Right cardiac atrium (tissue), 5 donors: ENCODE measurements at places on chromosomes 7 and 10. TPM values are rescaled to one million over a fixed set of nuclear protein-coding genes. Genes with fewer than 3 reads are reported as not detected.

- DNase-seq = no peak
Observed at GRCh38 chr7:84250452-84250851, 55.9 kb upstream of the SEMA3A start.

DNA sequence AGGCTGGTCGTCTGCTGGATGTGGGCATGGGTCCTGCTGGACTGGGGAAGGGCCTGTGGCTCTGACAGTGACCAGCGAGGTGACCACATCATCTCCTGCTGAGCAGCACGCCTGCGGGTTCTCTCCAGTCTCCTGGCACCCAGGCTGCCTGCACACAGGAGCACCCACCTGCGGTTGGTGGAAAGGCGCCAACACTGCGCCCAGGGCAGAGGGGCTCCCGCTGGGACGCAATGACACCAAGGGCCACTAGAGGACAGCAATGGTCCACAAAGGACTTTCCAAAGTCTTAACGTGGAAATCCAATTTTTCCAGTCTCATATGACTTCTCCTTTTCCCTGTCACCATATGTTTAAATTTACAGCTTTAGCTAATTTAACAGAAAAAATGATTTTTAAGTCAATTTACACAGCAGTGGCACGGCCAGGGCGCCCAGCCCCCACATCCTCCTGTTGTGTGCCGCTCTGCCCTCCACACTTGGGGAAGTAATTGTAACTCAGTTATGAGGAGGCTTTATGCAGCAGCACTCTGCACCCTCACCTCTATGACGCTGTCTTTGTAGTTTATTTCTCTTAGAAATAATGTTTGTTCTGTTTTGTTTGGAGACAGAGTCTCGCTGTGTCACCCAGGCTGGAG is 38.1 kb downstream of the CFAP46 start:
- no peak for DNase-seq

DNA sequence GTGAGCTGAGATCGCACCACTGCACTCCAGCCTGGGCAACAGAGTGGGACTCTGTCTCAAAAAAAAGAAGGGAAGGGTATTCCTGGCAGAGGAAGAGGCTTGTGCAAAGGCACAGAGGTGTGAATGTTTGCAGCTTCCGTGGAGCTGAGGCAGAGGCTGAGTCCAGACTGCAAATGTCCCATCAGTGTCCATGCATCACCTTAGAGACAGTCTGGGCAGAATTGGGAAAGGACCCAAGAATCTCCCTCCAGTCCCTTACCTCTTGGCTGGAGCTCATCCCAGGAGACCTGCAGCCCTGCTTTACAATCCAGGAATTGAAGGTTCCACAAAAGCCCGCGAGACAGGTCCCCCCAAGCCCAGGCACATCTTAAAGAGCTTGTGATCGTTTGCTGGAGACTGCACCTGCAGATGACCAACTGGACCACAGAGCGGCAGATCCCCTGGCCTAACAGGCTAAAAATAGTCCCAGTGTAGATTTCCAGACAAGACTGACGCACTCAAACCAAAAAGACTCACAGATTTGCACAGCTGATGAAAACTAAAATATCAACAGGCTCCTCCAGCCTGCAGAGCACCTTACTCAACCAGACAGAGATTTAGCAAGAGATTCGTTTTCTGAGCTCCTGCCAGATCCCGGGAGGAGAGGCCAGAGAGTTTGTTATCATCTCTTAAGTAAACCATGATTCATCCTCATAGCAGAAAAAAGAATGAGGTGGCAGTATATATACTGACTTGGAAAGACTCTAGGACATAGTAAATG is 22.9 kb upstream of the NANOS1 start:
- DNase-seq = no peak

The CALML5 gene
- total RNA-seq = not detected

DNA sequence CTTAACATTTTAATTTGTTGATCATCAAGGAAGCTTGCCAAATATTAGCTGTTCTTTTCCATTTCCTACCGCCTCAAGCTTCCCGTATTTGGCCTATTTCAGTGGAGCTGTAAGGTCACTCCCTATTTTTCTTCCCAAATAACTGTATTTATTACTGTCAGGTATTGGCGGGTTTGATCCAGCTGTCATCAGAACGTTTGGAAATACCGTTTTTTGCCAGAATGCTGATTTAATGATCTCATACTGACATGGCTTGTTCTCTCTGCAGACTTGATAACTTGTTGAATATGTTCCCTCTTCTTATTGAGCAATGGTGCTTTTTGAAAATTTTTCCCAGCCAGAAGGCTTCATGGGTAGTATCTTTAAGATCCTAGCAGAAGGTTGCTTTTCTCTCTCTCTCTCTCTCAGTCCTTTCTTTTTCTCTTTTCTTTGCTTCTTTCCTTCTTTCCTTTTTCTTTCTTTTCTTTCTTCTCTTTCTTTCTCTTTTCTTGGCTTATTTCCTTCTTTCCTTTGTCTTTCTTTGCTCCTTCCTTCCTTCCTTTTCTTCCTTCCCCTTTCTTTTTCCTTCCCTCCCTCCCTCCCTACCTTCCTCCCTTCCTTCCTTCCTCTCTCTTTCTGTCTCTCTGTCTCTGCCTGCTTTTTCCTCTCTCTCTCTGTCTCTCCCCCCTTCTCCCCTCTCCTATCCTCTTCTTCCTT is 42.1 kb downstream of the CUX1 start:
- DNase-seq = no peak

DNA sequence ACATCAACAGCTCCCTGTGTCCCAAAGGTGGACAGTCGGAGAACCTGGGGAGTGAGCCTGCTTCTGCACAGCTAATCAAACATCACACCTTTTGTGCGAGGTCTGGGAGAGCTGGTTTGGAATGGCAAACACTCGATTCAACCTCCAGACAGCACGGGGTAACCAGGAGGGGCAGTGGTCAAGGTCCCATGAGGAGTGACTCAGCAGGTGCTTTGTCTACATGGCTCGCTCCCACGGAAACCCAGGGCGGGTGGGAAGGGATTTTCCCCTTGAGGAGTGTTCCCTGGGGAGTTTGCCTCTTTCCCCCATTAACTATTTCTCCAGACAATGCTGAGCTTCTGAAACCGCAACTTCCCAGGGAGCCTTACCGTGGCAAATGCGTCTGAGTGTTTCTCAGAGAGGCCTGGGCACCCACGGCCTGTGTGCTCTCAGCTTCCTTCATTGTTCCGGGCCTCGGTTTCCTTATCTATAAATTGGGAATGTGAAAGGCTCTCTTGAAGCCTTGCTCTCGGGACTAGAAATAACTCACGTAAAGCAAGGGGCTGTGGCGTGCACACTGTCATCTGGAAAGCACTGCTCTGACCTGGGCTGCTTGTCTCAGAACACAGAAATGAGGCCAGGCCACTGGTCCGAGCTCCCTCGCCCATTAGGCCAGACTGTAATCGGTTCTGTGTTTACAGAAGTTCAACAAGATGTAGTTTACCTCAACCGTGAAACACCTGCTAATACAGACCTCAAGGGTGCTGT is 14.0 kb upstream of the GTPBP4 start:
- no peak for DNase-seq

GRCh38 chr7:112821345-112821744 is 31.2 kb upstream of the TMEM168 start:
- DNase-seq = no peak

The DENND2A gene
- total RNA-seq = 10.7 TPM

GRCh38 chr10:132294561-132295318 is 13.0 kb downstream of the STK32C start:
- no peak for DNase-seq

DNA sequence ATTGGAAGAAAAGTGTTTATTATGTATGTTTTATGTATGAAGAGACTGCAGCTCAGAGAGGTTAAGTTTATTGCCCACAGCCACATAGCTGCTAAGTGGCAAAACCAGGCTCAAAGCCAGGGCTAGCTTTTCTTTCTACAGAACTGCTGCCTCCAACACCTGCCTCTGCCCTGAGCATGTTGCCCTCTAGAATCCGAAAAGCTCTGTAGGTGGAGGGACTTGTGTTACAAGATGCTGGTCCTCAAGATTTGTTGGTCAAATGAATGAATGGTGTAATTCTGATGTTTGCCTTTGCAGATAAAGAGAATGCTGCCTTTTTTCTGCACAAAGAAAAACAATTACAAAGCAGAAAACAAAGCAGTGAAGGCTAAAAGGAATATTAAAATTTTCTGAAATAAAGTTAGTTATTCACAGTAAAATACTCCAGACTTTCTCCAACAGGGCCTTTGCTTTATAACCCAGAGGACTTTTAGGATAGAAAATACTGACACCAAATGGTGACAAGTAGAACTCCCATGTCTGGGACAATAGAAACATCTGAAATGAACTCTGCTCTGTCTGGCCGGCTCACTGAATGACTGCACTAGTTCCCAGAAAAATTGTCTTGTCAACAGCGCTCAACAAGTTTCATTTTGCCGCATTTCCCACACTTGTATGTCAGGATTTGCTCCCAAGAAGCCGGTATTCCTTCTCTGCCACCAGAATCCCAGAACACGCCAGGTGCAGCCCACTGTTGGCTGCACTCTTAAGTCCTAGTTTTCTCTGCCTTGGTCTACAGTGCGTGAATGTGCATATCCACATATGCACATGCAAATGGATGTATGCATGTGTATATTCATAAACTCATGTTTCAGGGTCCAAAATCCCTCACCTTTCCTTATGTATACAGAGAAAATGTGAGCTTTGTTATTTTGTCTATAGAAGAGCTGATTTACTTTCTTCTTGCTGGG is 11.0 kb upstream of the DNTT start:
- no peak for DNase-seq

DNA sequence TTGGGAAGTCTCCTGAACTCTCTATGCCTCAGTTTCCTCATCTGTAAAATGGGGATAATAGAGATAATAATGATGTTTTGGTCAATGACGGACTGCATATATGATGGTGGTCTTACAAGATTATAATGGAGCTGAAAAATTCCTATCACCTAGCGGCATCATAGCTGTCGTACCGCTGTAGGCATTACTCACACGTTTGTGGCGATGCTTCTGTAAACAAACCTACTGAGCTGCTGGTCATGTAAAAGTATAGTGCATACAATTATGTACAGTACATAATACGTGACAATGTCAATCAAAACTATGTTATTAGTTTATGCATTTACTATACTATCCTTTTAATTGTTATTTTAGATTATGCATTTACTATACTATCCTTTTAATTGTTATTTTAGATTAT is 339.1 kb upstream of the NPVF start:
- DNase-seq = no peak

- no peak for DNase-seq
Observed at GRCh38 chr7:120404042-120404441, 131.1 kb downstream of the KCND2 start.

DNA sequence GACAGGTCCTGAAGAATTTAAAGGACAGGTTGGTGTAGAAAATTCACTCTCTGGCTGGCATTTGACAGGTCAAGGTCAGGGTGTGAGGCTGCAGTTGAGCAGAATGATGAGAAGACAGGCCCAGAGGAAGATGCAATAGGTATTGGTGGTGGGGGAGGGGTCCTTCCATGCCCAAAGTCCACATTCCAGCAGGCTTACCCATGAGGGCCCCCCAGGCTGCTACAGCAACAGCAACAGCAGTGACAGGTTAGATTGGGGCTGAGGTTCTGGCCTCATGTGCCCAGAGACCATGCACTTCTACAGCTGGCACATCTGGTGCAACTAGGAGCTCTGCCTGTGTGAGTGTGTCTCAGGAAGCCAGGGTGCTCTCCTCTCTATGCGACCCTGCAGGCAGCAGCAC is 223.5 kb upstream of the GHITM start:
- no peak for DNase-seq

DNA sequence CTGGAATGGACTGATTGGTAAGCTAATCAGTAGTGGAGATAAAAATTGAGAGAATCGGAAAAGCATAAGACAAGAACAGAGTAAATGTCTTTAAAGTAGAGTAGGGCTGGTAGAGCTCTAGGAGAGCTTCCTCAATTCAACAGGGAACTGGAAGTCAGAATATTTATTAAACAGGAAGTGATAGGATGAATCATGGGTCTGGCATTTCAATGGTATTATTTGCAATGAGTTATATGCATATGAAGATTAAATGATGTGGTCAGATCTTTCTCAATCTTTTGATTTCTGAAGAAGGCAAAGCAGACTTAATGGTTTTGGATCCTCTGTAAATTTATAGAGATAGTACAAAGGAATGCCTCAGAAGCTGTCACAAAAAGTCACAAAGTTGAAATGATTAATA is 349.0 kb downstream of the HPSE2 start:
- no peak for DNase-seq

The ATP6V0E2 gene
- 113 TPM for total RNA-seq

- DNase-seq = no peak
Observed at GRCh38 chr7:111126987-111127386, 36.1 kb downstream of the LRRN3 start.

DNA sequence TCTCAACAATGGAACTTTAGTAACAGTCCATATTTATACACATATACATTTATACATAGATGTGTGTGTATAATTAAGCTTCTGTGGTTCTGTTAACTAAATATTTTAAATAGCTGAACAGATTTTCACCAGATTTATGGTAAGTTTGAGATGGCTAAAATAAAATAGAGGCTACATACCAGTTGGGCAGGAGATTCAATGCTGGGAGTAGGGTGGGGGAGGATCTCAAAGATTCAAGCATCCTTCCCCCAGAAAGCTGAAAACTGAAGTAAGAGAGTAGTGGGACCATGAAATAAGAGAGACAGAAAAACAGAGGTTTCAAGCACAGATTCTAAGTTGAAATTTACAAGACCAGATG is 14.0 kb downstream of the LRRC17 start:
- no peak for DNase-seq

- DNase-seq = no peak
Observed at GRCh38 chr7:108308903-108309302, 147.3 kb downstream of the NRCAM start.

GRCh38 chr7:121228779-121229178 is 100.0 kb upstream of the WNT16 start:
- no peak for DNase-seq

The OPALIN gene
- total RNA-seq = not detected

GRCh38 chr10:74898201-74898976 is 72.0 kb downstream of the KAT6B start:
- DNase-seq = no peak

- DNase-seq = no peak
Observed at GRCh38 chr7:155560982-155561686, 14.8 kb upstream of the CNPY1 start.
